Inflammatory macrophage treated with lipopolysaccharide for 1 hour (primary cell): ENCODE measurements at places on chromosomes 4 and X.

GRCh38 chr4:129583868-129584267 lies 487.9 kb downstream of the C4orf33 start:
- peak; percentile 12 for DNase-seq

DNA sequence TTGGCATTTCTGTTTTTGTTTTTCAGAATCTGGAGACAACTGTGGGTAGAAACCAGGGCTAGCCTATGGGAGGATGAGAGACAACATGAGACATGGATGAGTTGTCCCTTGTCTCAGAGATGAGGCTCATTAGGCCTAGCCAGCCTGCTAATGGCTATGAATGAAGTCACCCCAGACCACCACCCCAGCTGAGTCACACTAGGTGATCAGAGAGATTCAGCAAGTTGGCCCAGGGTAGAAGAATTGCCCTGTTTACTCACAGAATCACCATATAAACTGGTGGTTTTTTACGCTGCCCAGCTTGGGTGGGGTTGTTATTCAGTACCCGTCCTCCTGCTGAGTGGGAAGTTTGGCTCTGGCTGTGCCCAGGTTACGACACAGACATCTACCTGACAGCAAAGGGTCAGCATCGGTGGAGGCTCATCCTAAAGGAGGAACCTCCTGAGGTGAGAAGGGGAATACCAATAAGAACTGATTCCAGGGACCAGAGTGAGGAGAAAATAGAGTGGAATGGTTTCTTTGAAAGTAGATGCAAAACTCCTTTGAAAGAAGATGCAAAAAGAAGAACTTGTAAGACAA lies 17.2 kb upstream of the ARSJ start:
- no peak for DNase-seq

GRCh38 chr4:82282875-82283274 lies 90.9 kb downstream of the HNRNPD start:
- no peak for DNase-seq

DNA sequence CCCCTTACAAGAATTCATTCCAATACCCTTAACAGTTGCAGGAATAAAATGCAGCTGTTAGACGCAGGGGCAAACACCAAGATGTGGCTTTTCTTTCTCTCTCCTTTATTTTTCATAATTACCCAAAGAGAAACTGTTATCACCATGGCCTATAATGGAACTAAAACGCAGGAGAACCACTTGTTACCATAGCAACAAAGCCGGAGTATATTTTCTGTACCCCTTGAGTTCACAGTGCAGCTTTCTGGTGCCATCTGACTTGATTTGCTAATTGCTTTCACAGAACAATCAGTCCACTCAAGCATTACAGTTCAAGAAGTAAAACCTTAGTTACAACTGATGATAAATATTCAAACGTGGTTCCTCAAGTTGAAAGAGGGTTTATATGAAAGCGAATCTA lies 157.9 kb downstream of the AMELX start:
- DNase-seq, result no peak

- no peak for DNase-seq
These were observed 125.8 kb upstream of the CLNK start for GRCh38 chr4:10810411-10810810.

DNA sequence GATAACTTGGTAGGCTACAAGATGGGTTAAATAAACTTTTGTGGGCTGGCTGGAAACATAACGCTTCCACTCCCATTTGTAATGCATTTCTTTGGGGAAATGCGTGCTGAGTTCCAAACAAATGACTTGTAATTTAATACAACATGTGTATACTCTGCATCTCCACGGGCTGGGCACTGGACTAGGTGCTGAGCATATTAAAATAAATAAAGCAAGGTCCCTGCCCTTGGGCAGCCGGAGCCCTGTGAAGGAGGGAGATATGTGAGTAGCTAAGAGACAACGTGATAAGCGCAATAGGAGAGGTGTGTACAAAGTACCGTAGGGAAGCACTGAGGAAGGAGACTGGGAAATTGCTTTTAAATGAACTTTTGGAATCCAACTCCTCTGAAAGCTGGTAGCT lies 147.2 kb upstream of the RBPJ start:
- no peak for DNase-seq

GRCh38 chrX:20352935-20353336 lies 86.2 kb upstream of the RPS6KA3 start:
- no peak for DNase-seq

- DNase-seq, result no peak
These were observed 86.1 kb downstream of the MAGEC1 start for GRCh38 chrX:141989815-141990214.

GRCh38 chrX:144840616-144841015 lies 406.7 kb upstream of the SPANXN1 start:
- DNase-seq, result no peak

DNA sequence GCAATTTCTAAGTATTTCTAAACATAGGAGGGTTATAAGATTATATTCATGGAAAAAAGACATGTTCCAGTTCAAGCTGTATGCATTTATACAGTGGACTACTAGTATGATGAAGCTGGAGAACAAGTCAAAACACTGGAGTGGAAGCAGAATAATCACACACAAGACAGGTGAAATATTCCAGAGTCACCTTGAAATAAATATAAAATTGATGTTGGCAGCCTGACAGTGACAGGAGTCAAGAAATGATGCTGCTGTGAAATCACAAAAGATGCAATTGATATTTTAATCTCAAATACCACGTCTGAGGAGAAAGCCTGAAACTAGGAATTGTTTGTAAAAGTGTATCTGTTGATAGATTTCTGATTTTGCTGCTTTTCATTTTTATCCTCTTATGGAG lies 667.3 kb downstream of the IL1RAPL1 start:
- DNase-seq, result no peak

DNA sequence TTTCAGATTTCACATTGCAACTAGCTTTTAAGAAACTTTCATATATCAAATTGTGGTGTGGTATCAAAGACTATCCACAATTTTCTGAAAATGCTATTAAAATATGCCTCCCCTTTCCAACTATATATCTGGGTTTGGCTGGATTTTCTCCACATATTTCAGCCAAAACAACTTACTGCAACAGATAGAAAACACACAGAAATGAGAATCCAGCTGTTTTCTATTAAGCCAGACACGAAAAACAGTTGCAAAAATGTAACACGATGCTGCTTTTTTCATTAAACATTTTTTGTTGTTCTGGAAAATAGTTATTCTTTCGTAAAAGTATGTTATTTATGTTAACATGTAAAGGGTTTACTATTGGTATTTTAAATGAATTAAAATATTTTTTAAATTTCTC lies 33.1 kb downstream of the DCTD start:
- no peak for DNase-seq

DNA sequence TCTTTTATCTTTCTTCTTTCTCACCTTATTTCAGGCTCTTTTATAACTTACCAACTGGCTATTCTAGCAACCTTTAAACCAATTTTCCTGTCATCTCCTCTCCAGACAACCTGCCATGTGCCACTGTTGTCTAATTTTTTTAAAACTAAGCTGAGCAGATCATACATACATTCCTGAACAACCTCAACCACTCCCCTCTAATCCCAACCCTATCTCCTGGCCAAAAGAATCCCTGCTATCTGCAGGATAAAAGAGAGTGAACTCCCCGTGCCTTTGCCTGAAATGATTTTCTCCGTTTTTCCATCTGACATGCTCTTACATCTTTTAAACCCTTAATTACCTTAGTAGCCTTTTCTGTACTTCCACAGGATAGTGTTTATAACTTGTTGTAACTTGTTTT lies 35.5 kb downstream of the DCUN1D4 start:
- DNase-seq, result no peak

GRCh38 chr4:2934077-2934812 lies 29.0 kb downstream of the NOP14 start:
- DNase-seq, result peak; percentile 78

DNA sequence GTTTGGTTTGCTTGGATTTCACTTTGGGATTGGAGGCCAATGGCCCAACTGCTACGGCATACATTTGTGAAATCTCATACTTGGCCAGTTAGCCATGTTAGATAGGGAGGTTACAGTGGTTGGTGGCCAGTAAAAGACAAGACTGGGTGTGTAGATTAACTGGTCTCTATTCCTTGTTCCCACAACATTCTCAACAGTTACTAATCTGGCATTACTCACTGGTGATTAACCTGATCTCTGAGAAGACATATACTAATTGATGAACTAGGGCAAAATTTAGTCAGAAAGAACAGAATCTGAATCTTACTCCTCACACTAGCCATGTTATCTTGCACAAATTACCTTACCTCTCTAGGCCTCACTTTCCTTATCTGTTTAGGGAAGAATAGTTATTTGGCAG lies 33.4 kb downstream of the GATB start:
- DNase-seq, result no peak

- DNase-seq, result no peak
These were observed 48.0 kb downstream of the TXK start for GRCh38 chr4:48085821-48086589.

GRCh38 chr4:15457406-15458201 lies 12.1 kb upstream of the CC2D2A start:
- DNase-seq, result peak; percentile 58

GRCh38 chr4:76800902-76801301 lies 97.0 kb downstream of the SOWAHB start:
- no peak for DNase-seq

- DNase-seq, result no peak
These were observed 24.2 kb upstream of the EXOC1L start for GRCh38 chr4:55795341-55795740.

GRCh38 chr4:159480826-159481225 lies 377.9 kb downstream of the RAPGEF2 start:
- DNase-seq, result no peak

GRCh38 chr4:8645753-8646124 lies 53.2 kb downstream of the CPZ start:
- DNase-seq, result no peak

- no peak for DNase-seq
These were observed 45.9 kb upstream of the WDR1 start for GRCh38 chr4:10162341-10163000.

DNA sequence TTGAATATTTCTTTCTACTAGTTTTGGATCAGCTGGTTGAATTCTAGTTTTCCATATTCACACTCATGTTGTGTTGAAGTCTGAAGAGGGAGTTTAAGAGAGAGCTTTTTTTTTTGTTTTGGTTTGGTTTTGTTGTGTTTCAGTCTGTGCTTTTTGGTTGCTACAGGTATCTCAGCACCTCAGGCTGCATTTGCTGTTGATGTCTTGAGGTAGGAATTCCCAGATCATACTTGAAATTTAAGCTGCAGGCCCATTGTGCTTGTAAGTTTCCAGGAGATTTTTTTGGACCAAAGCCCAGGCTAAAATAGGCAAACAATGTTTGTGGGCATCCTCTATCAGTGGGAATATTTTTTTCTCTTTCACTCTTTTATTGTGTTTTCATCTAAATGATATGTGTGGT lies 190.2 kb upstream of the AGA start:
- DNase-seq, result no peak

- DNase-seq, result no peak
These were observed 39.4 kb downstream of the NOCT start for GRCh38 chr4:139054791-139055505.

GRCh38 chr4:41414412-41414779 lies 123.6 kb upstream of the LIMCH1 start:
- no peak for DNase-seq

DNA sequence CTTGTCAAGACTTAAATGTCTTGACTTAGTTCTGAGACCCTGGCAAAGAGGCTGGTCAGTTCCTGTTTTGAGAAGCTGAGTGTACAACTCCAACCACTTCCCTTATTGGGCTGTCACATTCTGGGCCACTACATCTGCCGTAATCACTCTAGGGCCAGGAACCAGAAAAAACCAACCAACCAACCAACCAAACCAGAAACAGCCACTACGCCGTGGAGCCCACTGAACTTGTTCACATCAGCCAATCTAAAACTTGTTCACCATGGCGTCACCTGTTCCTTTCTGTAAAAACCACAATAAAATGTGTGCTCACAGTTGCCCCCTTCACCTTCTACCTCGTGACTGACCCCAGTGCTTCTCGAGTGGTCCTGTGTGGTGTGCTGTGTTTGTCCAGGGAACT lies 107.3 kb downstream of the JADE1 start:
- DNase-seq, result peak; percentile 75

DNA sequence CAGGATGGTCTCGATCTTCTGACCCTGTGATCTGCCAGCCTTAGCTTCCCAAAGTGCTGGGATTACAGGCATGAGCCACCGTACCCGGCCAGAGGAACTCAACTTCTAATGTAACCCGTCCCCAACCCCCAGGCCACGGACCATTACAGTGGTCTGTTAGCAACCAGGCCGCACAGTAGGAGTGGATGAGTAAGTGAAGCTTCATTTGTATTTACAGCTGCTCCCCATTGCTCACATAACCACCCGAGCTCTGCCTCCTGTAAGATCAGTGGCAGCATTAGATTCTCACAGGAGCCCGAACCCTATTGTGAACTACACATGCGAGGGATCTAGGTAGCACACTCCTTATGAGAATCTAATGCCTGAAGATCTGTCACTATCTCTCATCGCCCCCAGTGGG lies 119.6 kb downstream of the SHROOM3 start:
- DNase-seq, result no peak

- DNase-seq, result no peak
These were observed 89.7 kb downstream of the LRP2BP start for GRCh38 chr4:185305979-185306442.

DNA sequence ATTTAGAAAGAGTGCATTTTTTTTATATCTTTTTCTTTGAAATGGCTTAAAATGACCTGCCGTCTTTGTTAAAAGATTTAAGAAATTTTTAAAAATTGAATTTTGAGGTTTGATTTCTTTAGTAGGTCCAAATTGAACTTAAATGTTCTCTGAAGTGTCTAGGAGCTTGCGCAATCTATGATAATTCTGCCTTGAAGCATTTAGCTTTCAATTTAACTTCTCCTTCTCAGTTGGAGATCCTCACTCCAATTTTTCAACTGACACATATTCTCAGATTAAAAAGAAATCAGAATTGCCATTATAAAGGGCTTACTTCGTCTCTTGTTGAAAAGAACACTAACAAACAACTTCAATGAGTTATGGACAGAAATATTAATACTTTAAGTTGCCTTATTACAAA lies 273.5 kb downstream of the TMA16 start:
- DNase-seq, result peak; percentile 37

GRCh38 chr4:127732623-127733328 lies 2.6 kb downstream of the SLC25A31 start:
- DNase-seq, result peak; percentile 78

GRCh38 chr4:24922416-24922815 lies 9.6 kb upstream of the CCDC149 start:
- no peak for DNase-seq

DNA sequence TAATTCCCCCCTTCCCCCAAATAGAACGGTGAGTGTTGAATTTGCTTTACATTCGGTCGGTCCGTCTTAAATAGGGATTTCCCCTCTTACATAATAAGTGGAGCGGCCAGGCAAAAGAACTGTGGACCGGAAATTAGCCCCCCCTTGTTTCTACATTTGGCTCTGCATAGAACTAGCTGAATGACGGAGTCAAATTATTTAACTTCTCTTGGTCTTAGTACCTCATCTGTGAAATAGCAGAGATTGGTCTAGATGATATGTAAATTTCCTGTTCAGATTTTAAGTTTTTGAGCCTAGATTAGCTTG lies 1.3 kb downstream of the SPATA18 start:
- peak; percentile 68 for DNase-seq

DNA sequence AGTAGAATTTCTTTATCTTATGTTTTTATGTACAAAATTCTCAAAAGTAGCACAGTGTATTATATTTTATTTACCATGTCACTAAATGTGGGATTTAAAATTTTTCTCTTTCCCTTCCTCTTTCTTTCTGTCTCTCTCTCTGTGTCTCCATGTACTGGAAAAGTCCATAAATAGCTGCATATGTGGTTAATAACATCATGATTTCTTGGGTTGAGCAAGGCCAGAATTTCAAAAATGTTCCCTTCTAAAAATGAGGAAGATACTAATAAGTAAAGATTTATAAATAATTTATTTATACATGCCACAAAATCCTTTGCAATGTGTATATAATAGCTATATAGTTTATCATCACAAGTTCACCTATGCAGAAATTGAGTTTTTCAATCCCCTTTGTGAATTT lies 29.1 kb upstream of the DKK2 start:
- peak; percentile 55 for DNase-seq
